ENCODE measurements at places on chromosomes 11 and 22.

DNA sequence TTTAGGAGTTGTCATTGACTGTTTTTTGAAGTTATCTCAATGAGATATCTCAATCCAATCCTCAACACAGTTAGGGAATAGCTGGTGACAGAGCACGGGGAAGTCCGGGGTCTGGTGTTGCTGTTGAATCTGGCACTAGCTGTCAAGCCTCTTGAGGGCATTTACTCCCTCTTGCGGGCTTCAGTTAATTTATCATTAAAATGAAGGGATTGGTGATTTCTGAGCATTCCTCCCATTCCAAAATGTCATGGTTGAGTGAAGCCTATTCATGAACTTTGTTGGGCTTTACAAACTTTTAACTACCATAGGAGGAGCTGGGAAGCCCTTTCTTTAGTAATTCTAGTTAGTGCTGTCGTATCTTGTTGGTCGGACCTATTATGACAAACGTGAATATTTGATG, 40.2 kb downstream of the UVRAG start:
- DNase-seq: no peak

DNA sequence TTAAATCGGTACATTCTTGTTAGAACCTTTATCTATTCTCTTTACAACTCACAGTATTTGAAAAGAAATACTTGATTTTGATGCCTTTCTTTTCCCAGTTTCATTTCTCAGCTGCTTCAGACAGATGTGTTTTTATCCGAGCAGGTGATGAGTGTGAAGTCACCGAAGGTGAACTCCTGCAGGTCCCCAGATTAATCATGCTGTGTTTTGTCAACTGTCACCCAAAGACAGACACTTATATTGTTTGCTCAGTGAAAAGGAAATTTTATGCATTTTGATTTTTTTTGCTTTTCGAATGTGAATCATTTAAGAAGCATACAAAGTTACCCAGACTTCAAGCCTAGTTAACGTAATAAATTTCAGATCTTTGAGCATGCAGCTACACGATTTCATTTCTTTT, 7.8 kb upstream of the TMPRSS13 start:
- no peak for DNase-seq

- peak; percentile 64 for DNase-seq
These were observed 5.8 kb downstream of the TSPAN4 start for GRCh38 chr11:848380-848931.

GRCh38 chr11:44596525-44597276, 31.2 kb downstream of the CD82 start:
- peak; percentile 79 for DNase-seq

- no peak for DNase-seq
These were observed 592.9 kb downstream of the TBC1D22A start for GRCh38 chr22:47355388-47355725.

- no peak for DNase-seq
These were observed 14.7 kb upstream of the APOL6 start for GRCh38 chr22:35633520-35633919.

GRCh38 chr22:46104170-46104880, 46.0 kb upstream of the PPARA start:
- DNase-seq: no peak

DNA sequence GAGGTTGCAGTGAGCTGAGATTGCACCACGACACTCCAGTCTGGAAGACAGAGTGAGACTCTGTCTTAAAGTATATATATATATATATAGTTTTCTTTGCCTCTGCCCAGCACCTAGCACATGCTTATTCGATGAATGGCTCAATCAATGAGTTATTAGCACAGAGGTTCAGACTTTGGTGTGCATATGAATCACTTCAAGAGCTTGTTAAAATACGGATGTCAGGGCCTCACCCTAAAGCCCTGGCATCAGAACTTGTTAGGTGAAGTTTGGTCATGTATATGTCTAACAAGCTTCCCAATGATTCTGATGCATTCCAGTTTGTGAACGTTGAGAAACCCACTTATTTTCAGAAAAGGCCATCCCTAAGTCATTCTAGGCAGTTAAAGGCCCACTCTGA, 21.8 kb upstream of the TMEM86A start:
- DNase-seq: no peak

GRCh38 chr11:9568854-9569587, 4.4 kb upstream of the WEE1 start:
- peak; percentile 63 for DNase-seq

DNA sequence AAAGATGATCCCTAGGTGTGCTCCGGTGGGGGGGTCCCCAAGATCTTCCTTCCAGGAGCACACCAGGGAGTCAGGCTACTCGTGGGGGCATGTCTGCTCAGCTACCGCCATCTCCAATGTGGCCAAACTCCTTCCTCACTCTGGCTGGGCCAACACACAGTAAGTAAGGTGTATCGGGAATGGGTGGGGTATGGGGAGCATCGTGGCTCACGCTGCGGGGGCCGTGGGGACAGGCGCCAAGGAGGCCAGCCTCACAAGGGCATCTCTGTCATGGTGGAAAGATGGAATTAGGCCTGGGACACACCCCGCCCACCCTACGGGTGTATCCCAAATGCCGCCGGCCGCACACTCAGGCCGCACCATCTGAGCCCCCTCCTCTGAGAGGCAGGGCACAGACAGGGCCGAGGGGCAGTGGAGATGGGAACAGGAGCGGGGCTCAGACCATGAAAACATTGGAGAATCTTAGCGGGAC, 8.3 kb downstream of the IGF2 start:
- no peak for DNase-seq

DNA sequence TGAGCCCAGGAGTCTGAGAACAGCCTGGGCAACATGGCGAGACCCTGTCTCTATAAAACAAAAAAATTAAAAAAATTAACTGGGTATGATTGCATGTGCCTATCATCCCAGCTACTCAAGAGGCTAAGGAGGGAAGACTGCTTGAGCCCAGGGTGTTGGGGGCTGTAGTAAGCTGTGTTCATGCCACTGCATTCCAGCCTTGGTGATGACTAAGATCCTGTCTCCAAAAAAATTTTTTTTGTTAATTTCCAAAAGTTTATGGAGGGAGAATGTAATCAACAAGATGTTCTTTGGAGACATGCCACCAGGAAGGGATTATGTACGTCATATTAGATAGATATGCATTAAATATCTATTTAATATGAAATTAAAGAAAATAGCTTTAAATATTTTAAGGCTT, 267.5 kb downstream of the SBF2 start:
- DNase-seq: no peak

DNA sequence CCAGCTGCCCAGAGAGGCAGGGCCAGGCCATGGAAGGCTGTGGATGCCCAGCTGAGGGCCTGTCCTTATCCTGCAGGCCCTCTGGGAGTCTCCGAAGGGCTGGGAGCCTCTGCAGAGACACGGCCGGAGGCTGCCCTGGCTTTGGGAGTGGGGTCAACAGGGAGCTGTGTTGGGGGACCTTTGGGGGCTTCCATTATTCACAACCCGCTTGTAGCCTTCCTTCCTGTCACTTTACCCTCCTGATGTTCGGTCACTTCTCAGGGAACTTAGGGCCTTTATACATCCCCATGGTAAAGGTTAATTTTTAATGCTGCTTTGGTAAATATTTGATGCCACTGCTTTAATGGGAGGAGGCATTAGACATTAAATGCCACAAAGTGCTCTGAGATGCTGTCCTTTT, 44.9 kb downstream of the SHISAL1 start:
- no peak for DNase-seq

GRCh38 chr22:26748845-26749244, 91.5 kb downstream of the MIAT start:
- DNase-seq: no peak

GRCh38 chr11:111846063-111846462, 25.3 kb downstream of the ALG9 start:
- no peak for DNase-seq

DNA sequence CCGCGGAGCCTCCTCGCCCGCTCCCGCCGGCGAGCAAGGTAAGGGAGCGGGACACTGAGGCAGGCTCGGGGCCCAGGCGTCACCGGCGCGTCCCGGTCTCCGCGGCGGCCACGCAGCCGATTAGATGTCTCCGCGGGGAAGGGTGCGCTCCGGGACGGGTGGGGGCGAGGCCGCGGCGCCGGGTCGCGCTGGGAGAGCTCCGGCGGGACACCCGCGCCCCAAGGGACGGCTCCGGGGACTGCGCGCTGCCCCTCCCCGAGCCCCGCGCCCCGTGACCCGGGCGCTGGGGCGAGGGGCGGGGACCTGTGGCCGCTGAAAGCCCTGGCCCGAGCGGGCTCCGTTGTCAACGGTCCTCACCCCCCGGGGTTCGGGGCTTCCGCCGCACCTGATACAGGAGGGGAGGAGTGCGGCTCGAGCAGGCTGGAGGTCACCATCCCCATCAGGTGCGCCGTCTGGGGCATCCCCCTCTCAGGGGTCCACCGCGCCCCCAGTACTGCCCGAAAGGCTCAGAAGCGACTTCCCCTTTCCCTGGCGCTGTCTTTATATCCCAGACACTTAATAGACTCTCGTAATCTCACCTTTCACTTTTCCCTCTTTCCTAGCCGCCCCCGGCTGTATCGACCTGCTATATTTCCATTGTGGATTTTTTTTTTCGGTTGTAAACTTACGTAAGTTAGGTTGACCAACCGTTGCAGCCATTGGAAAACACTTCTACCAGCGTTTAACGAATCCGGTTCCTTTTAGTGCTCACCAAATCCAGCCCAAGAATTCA, 573 bp downstream of the PPFIA1 start:
- DNase-seq: peak; percentile 37

DNA sequence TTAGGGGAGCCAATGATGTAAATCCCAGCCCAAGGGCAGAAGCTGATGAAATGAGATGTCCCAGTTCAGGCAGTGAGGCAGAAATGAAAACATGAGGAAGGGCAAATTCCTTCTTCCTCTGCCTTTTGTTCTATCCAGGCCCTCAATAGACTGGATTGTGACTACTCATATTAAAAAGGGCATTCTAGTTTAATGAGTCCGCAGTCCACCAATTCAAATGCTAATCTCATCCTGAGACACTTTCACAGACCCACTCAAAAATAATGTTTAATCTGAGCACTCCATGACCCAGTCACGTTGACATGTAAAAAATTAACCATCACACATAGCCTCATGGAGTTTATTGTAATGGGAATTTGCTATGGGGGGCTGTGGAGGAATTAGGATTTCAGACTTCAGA, 717.9 kb downstream of the OPCML start:
- no peak for DNase-seq

- no peak for DNase-seq
These were observed 101.1 kb upstream of the FAT3 start for GRCh38 chr11:92123540-92123939.

DNA sequence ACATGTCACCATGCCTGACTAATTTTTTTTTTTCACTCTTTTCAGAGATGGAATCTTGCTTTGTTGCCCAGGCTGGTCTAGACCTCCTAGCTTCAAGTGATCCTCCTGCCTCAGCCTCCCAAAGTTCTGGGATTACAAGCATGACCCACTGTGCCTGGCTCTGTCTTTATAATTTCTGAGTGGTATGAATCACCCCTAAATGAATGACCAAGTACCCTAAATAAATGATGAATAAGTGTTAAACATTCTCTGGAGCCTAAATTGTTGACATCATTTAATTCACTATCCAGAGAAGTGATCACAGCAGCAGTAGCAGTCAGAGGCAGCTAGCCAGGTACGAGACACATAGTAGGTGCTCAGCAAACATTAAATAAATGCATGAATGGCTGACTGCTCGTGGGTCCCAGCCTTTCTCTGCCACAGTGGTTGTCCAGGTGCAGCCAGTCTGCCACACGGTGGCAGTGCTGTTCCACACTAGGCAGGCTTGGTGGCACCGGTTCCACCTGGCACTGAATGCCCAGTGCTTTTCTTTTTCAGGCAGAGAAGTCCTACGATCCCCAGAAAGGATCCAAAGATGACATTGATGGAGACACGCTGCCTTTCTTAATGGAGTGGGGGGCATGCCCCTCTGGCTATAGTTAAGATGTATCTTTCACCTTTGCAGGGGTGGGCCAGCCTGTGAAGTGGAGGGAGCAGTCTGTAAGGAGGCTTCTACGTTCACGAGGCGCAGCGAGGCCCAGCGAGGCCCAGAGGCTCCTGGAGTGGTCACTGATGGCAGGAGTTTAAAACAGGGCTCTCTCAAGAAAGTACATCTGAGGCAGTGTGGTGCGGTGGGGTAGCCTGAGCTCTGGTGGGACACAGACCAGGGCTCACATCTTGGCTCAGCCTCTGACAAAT, 8.7 kb upstream of the TTC12 start:
- DNase-seq: peak; percentile 70

- DNase-seq: no peak
These were observed 23.0 kb upstream of the EXPH5 start for GRCh38 chr11:108616549-108616948.

GRCh38 chr11:27398400-27398770, 35.4 kb upstream of the CCDC34 start:
- no peak for DNase-seq

- no peak for DNase-seq
These were observed 45.4 kb upstream of the RCN1 start for GRCh38 chr11:32045456-32045855.

DNA sequence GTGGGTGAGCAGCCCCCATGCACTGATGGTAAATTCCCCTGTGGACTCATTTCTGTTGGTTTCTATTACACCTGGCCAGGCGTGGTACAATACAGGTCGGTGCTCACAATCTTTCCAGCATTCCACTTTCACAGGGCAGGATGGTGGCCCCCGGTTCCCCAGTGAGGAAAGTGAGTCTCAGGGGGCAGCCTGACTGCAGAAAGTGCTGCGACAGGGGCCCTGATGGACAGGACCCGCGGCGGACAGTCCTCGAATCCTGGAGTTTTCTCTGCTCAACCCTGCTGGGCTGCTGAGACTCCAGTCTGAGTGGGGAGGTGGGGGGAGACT, 3.1 kb upstream of the PGGHG start:
- no peak for DNase-seq

DNA sequence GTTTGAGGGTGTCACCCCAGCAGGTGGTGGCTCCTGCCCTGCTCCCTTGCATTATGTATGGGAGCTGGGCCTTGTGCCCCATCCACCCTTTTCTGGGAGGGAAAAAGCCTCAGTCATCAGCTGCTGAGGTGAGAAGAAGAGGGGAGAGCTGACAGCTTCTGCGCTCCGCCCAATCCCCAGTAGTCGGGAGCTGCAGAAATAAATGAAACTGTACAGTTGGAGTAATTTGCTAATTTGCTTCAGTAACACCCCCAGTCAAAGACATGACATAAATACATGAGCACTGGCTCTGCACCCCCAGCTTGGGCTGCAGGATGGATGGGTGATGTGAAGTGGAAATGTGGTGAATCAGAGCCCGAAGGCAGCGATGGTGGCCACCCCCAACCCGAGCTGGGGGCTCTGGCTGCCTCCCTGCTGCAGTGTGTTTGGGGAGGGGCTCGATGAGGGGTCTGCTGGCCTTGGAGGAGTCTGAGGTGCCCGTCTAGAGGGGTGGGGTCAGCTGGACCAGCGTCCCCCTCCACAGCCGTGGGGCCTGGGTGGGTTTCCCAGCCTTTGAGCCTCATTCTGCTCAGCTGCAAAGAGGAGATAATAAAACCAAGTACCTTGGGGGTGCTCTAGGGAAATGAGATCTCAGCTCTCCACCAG, 59.2 kb downstream of the MPPED1 start:
- no peak for DNase-seq

- no peak for DNase-seq
These were observed 19.2 kb downstream of the MICALL1 start for GRCh38 chr22:37925330-37925729.

GRCh38 chr11:122280870-122281269, 164.9 kb upstream of the BLID start:
- no peak for DNase-seq

Data from CD4-positive, alpha-beta T cell treated with Interleukin-4 for 1 hour (primary cell).